GM13976 (cell line): ENCODE measurements at places on chromosomes 5 and 9.
A peak's percentile ranks its signal among the peaks of the same experiment; 100 is the strongest.

DNA sequence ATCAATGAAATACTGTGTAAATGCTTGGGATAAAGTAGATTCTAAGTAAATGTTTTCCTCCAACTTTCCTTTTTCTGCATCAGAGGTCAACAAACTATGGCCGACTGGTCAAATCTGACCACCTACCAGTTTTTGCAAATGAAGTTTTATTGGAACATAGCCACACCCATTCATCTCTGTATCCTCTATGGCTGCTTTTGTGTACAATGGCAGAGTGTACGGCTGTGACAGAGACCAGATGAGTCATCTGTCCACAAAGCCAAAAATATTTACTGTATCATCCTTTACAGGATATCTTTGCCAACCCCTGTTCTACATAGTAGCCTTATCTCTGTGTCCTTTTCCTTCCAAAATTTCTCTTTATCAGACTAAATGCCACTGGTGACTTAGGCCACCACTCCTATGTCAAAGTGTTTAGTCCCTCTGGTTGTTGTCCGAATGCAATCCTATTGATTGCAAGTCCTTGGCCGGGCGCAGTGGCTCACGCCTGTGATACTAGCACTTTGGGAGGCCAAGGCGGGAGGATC, 218.4 kb upstream of the KLF4 start:
- no peak for DNase-seq

- DNase-seq: no peak
Measured at GRCh38 chr5:83947763-83948162, 227.1 kb upstream of the HAPLN1 start.

GRCh38 chr9:13113751-13114150, 165.7 kb downstream of the MPDZ start:
- DNase-seq: no peak

- no peak for DNase-seq
Measured at GRCh38 chr5:38528162-38528703, 28.2 kb downstream of the LIFR start.

DNA sequence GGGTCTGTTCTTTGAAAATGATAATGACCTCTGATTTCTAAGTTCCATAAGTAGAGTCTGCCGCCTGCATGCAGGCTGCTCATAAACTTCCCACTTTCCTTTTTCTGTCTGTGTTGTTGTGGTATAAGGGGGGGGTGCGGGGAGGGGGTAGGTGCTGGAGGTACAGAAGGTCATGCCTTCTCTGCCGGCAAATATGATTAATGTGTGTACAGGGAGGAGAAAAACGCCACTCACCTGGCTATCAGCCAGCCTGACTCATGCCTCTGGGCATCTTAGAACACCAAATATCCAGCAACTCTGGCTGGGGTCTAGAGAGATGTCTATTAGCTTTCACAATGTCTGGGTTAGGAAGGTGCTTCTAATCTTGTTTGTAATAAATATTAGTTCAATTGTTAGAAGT, 128.3 kb downstream of the EFNA5 start:
- no peak for DNase-seq

DNA sequence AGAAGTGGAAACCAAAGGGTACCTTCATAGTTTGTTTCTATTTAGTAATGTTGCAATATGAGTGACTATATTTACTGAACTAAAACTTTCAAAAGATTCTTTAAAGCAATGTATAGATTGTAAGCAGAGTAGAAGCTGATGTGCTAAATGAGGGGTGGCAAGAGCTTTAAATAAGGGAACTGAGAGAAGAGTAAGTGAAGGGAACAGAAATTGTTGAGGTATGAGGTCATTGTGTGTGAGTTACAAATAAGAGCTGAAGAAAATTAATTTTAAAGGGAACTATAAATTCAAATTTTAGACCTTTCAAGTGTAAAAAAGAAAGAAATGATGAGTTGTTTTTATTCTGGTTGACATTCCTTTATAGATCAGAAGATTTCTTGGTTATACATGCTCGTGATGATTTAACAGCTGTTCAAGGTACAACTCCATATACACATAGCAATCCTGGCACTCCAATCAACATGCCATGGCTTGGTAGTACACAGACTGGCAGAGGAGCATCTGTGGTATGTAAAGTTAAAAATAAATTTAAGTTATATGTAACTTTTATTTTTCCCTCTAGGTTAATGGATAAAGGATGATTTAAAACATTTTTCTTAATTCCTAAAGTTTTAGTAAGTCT, 135.1 kb upstream of the TNFAIP8 start:
- peak; percentile 43 for DNase-seq

DNA sequence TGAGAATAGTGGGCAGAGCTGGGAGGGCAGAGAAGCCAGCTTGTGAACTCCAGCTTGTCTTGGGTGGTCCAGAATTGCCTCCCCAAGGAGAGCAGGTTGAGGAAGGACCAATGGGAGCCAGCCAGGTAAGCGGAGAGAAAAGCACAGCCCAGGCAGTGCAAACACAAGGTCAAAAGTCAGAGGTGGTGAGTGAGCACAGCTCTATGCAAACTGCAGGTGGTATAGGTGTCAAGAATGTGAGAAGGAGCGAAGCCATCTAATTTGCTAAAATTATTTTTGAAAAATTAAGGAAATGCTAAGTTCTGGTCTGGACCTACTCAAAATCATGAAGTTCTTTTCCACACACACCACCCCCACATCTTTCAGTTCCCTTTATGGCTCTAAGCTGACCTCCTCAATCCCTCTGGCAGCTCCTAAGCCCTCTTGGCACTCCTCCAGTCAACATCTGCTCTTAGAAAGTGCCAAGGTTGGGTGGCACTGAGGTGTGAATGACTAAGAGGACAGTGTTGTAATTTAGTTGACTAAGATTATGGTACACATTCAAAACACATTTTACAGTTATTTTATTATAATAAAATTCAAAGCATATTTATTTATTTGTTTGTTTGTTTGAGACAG, 6.6 kb upstream of the OTULINL start:
- no peak for DNase-seq

DNA sequence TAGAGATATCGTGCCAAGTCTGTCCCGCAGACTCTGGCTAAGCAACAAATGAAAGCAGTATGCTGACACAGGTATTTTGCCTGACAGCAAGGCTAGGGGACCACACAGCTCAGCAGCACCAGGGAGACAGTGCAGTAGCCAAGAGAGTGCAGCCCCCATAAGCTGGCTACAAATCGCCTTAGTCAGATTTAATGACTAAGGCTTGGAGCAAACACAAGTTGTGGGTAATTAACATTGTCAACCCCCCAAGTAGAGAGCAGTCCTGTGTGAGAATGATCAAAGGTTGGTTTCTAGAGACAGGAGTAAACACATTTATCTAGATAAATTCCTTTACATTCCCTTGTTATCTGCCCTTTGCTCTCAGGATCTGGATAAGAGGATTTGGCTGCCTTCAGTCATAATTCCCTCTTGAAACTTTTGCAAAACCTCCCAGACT, 1434.5 kb upstream of the CDH6 start:
- no peak for DNase-seq

DNA sequence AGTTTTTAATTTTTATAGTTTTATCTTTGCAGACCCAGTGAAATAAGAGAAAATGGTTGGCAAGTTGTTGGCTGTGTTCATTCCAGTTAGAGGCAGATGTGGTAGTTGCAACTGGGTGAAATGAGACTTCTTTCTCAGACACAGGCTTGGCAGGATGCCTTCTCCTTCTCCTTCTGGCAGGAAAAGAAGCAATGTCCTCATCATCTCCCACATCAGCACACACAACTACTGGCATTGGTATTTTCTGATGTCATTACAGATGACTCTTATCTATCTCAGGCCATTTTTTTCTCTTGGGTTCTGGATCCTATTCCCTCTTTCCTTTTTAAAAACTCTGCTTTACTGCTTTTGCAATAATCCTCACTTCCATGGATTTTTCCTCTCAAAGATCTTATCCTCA, 103.3 kb upstream of the EDIL3 start:
- DNase-seq: no peak

- DNase-seq: no peak
Measured at GRCh38 chr5:175692996-175693710, 35.3 kb downstream of the HRH2 start.

- DNase-seq: no peak
Measured at GRCh38 chr5:142215915-142216681, 107.5 kb downstream of the NDFIP1 start.

- DNase-seq: no peak
Measured at GRCh38 chr9:94693485-94694204, 32.9 kb upstream of the AOPEP start.

DNA sequence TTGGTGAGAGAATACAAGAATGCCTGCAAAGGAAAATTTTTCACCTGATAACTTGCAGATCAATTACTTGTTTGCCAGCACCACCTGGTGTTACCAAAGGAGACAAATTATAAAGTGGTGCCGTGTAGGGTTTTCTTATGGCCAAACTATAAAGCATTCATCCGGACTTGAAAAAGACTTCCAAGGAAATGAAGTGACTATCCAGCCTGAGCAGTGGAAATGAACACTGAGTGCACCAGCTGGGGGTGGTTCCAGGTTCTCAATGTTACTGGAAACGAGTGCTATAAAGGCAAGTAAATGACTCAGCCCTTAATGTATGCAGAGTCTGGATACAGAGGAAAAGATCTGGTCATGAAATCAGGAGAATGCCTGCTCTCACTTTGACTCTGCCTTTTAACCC, 113.1 kb downstream of the DNAH5 start:
- DNase-seq: no peak

DNA sequence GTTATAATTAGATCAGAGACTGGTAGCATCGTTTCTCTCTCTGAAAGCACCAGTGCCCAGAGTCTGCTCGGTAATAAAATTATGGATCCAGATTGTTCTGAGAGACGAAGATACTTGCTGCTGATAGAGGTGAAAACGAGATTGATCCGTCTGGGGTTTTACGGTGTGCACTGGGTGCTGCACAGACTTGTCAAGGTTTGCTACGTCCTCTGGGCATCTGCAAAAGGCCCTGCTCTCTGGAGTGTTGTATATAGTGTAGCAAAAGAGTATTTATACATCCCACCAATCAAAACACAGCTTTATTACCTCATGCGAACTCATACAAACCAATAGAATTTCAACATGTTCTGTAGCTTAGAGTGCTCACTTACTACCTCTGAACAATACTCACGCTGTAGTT, 219.3 kb downstream of the PBX3 start:
- DNase-seq: no peak

GRCh38 chr5:88396751-88397281, 128.2 kb upstream of the TMEM161B start:
- DNase-seq: no peak

- no peak for DNase-seq
Measured at GRCh38 chr5:121006217-121006616, 542.1 kb downstream of the PRR16 start.

DNA sequence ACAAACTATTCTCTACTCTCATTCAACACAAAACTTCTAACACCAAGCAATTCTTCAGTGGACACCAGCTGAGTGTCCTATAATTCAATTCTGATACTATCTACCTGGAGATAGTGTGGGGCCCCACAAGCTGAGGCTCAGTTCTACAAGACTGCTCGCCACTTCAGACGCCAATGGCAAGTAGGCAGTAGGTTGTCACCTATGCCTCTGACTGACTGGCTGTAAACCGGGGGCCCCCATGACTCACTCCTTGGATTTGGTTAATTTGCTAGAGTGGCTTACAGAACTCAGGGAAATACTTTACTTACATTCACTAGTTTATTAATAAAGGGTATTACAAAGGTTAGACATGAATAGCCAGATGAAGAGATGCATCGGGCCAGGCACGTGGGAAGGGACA, 21.5 kb downstream of the INIP start:
- DNase-seq: no peak

GRCh38 chr5:39062530-39062929, 11.7 kb downstream of the RICTOR start:
- no peak for DNase-seq

GRCh38 chr9:97447001-97447400, 35.1 kb downstream of the TDRD7 start:
- DNase-seq: no peak

- DNase-seq: peak; percentile 12
Measured at GRCh38 chr5:145237843-145238242, 597.3 kb downstream of the PRELID2 start.

DNA sequence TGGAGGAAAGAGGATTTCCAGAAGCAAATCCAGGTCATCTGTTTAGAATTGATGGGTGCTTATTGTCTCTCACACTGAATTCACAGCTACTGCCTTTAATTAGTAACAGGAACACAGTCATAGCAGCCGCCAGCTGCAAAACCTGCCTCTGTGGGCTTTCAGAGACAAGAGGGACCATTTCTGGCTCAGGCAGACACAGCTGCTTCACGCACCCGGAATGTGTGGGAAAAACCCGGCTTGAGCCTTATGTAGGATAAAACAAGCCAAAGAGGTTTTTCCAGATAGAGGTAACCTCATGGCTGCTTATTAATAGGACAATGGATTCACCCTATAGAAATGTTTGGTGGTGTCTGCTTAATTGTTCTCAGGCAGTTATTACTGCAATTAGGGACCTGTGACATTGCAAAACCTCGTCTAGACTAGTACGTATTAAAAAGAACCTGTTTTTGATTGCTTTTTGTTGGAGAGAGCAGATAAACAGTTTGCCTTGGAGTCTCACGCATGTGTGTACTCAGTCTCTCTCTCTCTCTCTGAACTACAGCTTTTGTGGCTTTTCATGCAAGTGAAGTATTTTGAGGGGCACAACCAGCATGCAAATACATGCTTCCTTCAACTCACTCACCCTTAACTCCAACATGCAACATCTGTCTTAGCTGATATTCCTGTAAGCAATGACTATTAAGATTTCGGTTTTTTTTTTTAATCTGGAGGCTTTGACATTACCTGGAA, 302.7 kb downstream of the PLK2 start:
- no peak for DNase-seq

DNA sequence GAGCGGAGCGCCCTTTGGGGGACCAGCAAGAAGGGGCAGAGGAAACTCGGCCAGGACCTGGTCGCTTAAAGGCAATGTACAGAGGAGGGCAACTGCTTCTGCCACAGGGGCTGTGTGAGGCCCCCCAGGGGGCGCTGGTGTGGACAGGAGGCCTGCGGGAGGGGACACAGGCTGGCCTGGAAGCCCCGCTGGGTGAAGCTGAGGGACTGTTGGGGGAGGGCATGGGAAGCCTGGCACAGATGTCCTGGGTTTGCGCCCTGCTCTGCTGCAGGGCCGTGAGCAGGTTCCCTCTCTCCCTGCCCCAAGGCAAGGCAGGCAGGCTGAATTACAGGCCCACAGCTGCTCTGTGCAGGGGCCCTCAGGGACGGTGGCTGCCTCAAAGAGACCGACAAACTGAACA, 5.4 kb downstream of the MED22 start:
- no peak for DNase-seq

GRCh38 chr5:67375606-67376005, 179.0 kb upstream of the CD180 start:
- no peak for DNase-seq

DNA sequence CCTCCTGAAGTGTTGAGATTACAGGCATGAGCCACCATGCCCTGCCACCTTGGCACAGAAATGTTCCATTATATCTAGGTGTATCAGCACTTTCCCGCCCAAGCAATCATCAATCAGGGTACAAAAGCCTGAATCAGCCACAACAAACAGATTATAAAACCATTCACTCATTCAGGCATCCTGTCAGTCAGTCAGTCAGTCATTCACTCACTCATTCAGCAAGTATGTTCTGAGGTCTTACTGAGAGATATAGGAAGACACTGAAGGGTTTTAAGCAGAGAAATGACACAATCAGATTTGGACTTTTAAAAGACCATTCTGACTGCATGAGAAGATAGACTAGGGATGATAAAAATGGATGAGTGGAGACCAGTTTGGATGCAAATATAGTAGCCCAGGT, 13.1 kb downstream of the PSMD5 start:
- DNase-seq: no peak

- DNase-seq: no peak
Measured at GRCh38 chr9:26234865-26235264, 556.6 kb upstream of the TUSC1 start.

- DNase-seq: no peak
Measured at GRCh38 chr9:2032234-2032633, 17.1 kb downstream of the SMARCA2 start.

- no peak for DNase-seq
Measured at GRCh38 chr9:110261632-110262031, 5.3 kb upstream of the TXN start.
